ENCODE measurements at places on chromosomes 7 and 10.

DNA sequence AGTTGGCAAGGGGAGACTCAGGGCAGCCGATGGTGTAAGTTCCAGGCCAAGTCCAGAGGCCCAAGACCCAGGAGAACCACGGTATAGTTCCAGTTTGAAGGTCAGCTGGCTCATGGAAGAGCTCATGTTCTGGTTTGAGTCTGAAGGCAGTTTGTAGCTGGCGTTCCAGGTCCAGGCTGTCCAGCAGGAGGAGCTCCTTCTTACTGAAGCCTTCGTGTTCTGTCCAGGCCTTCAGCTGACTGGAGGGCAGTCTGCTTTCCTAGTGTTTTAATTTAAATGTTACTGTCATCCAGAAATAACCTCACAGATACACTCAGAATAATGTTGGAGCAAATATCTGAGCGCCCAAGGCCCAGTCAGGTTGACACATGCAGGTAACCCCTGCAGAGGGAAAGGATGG is 4.2 kb downstream of the SUN1 start:
- DNase-seq, result no peak

DNA sequence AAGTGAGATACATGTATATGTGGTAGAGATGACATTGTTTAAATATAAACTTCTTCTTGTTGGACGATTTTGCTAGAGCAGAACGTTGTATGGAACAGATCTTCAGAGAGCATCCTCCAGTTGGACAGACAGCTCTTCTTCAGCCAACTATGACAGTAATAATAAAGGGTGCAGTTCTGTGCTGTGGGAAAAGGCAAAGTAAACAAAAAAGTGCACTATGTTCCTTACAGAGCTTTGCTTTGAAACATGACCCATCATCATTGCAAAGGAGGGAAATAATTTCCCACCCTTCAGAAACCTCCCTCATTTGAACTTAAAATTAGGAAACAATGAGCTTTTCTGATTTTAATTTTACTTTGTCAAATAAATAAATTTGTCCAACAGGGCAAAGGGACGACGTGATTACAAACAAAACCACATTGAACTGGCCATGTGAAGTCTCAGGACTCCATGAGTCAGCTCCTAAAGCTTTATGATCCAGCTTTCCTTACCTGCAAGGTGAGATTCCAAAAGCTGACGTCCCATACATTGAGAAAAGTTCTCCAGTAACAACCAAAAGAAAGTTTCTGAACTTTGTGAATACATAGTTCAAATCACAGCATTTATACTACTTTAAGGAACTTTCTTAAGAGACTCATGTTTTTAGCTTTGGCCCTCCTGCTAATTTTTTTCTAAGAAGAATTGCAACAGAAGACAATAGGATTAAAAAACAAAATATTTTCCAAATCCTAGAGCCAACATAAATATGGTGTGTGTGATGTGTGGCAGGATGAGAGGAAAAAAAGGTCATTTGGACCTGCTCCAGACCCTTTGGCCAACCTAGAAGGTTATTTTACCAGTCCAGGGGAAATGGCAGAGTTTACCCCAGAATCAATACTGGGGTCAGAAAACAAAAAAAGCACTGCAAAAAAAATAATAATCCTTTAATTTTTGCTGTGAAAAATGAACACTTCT is 565.4 kb upstream of the NRP1 start:
- DNase-seq, result no peak

GRCh38 chr7:141430455-141431139 is 120.6 kb upstream of the AGK start:
- no peak for DNase-seq

GRCh38 chr10:130438861-130439260 is 302.7 kb downstream of the GLRX3 start:
- DNase-seq, result no peak

DNA sequence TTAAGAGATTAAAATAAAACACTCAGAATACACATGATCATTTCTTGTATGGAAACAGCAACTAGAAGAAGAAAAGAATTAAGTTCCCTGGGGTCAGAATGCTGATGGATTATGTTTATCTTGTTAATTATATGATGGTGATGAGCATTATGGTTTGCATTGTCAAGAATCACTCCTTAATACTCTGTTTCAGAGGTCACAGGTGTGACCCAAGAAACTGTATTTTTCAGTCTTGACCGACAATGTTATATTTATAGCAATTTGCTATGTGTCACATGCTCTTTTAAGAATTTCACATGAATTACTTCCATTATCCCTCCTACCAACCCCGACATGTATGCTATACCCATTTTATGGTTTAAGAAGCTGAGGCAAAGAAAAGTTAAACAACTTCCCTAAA is 2.7 kb upstream of the CHRM2 start:
- no peak for DNase-seq

GRCh38 chr7:66682350-66683093 is 53.8 kb downstream of the KCTD7 start:
- no peak for DNase-seq

DNA sequence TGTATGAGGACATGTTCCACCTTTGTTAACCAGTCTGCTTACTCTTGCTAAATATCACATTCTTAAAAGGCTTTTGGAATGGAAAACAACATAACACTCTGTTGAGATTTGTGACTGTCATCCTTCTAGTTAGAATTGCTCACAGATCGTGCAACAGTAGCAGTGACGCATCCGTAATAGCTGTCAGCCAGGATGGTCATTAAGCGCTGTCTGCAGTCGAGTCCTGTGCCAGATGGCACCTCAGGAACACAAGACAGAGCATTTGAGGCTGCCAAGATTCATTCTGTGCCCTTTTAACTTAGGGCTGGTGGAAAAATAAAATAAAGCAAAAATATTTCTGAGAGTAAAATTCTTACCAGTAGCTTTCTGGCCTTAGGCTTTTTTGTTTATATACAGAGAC is 348.6 kb downstream of the ANKRD7 start:
- DNase-seq, result no peak

DNA sequence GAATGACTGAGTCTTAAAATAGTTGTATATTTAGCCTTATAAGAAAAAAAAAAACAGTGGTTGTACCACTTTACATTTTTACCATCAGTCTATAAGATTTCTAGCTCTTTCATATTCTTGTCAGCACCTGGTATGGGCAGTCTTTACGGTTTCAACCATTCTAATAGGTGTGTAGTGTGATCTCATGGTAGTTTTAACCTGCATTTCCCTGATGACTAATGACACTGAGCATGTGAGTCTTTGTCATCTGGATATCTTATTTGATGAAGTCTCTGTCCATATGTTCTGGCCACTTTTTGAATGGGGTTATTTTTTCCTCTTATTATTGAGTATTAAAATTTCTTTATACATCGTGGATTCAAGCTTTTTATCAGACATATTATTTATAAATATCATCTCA is 365.3 kb upstream of the IGFBP3 start:
- DNase-seq, result no peak

GRCh38 chr10:27242473-27242950 is 1.9 kb upstream of the ACBD5 start:
- no peak for DNase-seq

DNA sequence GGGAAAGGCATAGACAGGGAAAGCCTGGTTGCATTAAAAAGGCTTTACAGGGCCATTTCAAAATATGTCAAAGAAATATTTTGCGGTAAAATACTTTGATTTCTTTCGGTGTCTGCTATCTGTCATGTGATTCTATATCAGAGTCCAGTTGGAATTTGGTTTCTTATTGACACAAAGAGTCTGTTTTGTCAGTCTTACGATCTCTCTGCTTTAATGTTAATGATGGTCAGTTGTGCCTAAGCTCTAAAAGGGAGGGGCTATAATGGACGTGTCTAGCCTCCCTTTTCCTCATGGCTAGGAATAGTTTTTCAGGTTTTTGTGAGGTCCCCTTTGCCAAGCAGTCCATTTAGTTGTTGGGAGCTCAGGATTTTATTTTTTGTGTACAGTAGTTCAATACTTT is 31.5 kb downstream of the ORC5 start:
- DNase-seq, result no peak

DNA sequence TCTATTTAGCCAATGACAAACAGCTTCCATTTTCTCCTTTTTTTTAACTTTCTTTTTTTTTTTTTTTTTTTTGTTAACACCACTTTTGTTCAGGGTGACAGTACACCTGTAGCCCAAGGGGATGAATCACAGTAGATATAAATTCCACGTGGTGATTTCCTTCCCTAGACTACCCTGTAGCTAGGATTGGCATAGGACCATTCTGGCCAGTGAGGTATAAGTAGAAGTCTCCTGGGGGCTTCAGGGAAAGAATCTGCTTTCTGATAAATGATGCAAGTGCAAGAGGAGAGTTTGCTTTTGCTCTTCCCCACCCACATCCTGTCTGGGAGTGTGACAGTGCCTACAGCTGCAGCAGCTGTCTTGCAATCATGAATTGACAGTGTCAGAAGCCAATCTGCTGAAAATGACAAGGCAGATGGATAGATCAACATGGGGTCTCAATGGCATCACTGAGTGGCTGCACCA is 63.2 kb upstream of the TOMM7 start:
- peak; percentile 79 for DNase-seq

GRCh38 chr7:157650801-157651200 is 314.0 kb downstream of the DNAJB6 start:
- no peak for DNase-seq

- no peak for DNase-seq
These were observed 108.3 kb downstream of the CYP26A1 start for GRCh38 chr10:93182049-93182327.

- no peak for DNase-seq
These were observed 26.3 kb upstream of the FAM13C start for GRCh38 chr10:59388671-59388976.

GRCh38 chr10:5514226-5514850 is 10.4 kb upstream of the CALML3 start:
- DNase-seq, result no peak

- DNase-seq, result no peak
These were observed 156.0 kb downstream of the BAMBI start for GRCh38 chr10:28833313-28833712.

DNA sequence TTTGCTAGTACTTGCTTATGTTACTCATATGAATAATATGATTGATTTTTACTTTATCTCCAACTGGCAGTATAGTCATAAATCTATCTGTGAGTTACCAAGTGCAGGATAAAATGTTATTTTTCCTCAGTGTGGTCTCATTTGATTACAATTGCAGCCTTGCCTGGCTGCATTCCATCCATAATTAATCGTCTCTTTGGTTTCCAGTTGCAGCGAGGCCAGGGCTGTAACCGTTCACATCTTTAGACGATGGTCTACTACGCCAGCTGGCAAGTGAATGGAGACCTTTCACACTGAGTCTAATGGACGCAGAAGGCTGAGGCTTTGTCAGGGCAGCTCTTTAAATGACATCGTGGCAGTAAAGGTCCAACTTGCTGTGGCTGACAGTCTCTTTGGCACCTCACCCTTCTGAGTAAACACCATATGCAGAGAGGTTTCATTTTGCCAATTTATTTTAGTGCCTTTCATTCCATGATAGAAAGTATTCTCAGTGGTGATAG is 84.0 kb downstream of the ARL4A start:
- no peak for DNase-seq

- DNase-seq, result no peak
These were observed 3.6 kb downstream of the CLDN15 start for GRCh38 chr7:101233907-101234547.

DNA sequence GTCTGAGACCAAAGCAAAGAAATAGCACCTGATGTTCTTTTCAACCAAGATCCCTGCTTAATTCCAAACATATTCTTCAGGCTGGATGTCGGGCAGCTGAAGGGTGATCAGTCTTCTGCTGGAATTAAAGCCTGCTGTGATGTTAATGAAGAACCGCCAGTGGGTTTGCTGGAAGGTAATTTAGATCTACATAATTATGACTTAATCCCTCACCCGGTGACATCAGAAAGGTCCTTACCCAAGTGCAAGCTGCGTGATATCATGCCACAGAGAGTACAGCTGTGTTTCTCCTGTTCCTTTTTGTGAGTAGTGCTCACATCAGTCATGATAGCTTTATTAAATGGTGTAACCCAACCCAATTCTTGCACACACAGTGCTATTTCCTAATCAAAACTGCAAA is 29.1 kb upstream of the LRGUK start:
- DNase-seq, result no peak

- DNase-seq, result no peak
These were observed at the start of gene PCDH15 for GRCh38 chr10:54800741-54801421. TSS of gene PCDH15 (minus strand) at chr10:54801231. CDS start at chr10:54664262, 136,969 bp downstream.

GRCh38 chr10:129850790-129851189 is 113.3 kb downstream of the EBF3 start:
- no peak for DNase-seq

DNA sequence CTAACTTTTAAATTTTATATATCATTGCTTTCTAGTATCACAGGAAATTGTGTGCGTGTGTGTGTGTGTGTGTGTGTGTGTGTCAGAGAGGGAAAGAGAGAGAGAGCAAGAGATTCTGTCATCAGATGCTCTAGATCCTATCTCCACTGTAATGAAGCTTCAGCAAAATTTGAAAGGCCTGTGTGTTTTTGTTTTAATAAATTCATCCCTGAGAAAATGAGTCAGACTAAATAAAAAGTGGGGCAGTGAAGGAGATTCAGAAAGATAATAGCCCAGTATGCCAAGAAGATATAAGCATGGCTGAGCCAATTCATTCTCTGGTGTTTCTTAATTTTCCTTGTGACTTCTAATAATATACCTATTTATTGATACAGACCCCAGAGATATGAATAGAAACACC is 184.2 kb upstream of the TMEM196 start:
- DNase-seq, result no peak

DNA sequence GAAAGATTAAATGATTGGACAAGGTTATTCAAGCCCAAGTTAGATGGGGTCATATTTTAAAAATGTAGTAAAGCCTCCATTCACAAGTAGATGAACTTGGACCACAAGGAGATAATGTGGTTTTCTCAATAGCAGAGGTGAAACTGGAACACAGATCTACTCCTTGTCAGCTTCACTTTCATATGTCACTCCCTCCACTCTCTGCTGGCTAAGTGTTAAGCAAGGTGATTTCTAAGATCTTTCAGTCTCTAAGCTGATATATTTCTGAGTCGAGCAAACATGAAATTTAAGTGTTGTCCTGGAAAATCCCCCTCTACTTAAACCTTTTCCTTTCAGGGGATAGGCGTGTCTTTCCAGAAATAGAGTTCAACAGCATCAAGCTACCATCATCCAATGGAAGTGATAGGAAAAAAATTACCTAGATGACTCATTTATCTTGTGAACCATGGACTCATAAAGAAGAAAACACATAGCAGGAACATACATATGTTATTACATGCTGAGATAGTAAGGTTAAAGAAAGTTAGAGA is 275.0 kb downstream of the PTEN start:
- no peak for DNase-seq

- no peak for DNase-seq
These were observed 757.1 kb downstream of the SORCS3 start for GRCh38 chr10:105398202-105398601.

GRCh38 chr7:33400214-33400538 is 270.8 kb downstream of the BBS9 start:
- DNase-seq, result no peak

GRCh38 chr7:2355705-2356008 is 1.0 kb downstream of the EIF3B start:
- no peak for DNase-seq

GRCh38 chr7:134186801-134187200 is 59.7 kb downstream of the LRGUK start:
- no peak for DNase-seq
